GM12864 (cell line): ENCODE measurements at places on chromosomes 1 and 21.

- DNase-seq, result no peak
Observed at GRCh38 chr21:46250146-46250725, 21.7 kb upstream of the LSS start.

- no peak for DNase-seq
Observed at GRCh38 chr1:160579216-160579701, at the start of gene CD84. TSS of gene CD84 (minus strand) at chr1:160579496. CDS start at chr1:160579437, 59 bp downstream.

- no peak for DNase-seq
Observed at GRCh38 chr1:240306673-240307072, 215.0 kb downstream of the FMN2 start.

DNA sequence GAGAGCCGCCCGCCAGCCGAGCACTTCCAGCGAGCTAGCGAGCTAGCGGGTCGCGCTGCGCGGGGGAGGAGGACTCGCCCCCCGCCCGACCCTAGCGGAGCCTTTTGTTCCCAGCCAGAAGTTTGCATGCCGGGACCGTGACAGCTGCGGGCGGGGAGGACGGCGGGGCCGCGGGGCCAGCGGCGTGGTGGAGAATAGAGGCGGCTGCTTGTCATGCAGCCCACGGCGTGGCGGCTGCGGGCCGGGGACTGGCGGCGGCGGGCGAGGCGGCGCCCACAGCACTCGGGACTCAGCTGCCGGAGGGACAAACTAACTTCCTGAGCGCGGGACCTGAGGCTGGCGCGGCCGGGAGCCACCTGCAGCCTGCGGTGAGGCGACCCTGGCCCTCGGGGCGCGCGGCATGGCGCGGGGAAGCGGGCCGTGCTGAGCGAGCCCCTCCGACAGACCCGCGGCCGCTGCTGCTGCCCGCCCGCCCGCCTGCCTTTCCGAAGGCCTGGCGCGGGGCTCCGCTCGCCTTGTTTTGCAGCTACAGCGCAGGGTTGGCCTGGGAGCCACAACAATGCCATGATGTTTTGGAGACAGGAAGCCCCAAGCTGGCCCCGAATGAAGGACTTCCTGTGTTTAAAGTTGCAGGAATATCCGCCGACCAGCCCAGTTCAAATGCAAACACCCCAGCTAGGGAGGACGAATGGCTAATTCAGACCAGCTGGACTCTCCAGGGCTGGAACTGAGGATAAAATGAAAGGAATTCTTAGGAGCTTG lies 82.2 kb upstream of the BMP8A start:
- no peak for DNase-seq

DNA sequence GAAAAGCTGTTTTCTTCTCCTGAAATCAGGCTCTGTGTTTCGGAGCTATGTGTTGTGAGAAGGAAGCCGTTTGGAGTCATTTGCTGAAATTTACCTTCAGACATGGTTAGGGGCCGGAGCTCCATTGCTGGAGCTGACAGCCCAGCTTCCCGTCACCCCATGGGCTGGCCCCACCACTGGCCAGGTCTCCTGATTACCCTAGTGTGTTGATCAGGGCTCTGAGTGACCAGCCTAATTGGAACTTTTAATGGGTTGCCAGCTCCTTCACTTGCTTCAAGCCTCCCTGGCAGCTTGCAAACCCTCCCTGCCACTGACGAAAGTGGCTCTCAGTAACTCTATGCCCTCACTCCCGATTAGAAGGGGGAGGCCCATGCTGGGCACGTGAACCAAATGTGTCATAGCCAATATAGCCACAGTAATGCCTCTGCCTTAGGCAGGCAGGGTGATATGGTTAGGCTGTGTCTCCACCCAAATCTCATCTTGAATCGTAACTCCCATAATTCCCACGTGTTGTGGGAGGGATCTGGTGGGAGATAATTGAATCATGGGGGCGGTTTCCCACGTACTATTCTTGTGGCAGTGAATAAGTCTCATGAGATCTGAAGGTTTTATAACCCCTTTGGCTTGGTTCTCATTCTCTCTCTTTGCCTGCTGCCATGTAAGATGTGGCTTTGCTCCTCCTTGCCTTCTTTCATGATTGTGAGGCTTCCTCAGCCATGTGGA lies 224.1 kb downstream of the TRABD2B start:
- no peak for DNase-seq

DNA sequence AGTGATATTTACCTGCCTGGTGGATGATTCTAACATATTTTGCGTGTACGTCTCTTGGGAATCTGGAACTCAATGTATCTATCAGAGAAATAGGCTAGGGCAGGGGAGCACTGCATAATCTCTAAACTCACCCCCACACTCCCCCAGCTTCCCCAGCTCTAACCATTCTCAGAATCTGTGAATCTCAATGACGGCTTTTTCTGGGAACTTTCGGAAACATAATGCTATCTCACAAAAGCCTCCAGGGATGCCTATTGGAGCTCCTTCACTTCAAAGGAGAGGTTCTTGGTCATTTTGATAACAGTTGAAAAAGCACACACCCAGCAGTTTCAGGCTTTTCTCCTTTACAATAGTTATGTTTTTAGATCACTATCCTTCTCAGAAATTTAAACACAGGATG lies 113.8 kb upstream of the MAGI3 start:
- no peak for DNase-seq

DNA sequence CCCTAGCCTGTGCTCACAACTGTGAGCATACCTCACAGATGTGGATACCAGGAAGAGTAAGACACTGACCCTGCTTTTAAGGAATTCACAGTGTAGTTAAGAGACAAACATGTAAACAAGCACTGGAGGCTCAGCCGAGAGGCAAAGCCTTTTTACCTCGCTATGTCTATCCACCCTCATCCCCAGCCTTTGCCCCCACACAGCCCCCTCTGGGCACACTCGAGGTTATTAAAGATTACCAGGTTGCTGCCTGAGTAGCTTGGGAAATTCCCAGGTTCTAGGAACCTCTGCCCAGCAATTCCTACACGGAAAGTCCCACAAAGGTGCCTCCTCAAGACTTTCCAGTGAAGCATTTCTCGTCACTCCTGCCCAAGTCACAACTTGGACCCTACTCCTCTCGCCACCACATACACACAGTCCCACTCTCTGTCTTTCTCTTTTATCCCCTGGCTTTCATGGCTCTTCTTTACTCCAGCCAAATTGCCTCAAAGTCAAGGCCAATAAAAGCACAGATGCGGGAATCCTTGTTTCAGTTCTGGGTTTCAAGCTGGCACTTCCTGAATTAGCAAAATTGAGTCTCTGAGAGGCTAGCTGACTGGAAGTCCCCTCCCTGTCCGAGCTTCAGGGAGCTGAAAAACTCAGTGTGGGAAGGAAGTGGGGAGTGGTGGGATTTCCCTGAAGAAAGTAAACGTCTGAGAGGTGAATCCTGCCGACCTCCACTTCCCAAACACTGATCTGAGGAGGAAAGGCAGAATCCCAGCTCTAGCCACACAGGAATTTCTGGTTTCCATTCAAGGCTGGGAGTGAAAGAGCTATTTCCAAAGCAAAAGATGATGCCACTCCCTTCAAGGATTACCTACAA lies 7.6 kb downstream of the DENND2D start:
- no peak for DNase-seq

DNA sequence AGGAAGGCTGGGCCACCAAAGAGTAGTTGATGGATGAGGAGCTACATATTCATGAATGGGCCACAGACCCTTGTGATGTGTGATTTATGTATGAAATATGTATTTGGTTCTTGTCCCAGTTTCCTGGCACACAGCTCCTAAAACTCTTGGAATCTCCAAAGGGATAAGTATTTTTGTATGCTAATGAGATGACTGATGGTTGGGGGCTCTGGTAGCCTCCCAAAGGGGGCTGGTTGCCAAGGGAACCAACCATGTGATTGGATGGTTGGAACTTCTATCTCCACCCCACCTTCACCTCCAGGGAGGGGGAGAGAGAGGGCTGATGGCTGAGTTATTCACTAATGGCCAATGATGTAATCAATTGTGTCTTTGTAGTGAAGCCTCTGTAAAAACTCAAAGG lies 77.1 kb downstream of the ZNF281 start:
- no peak for DNase-seq

DNA sequence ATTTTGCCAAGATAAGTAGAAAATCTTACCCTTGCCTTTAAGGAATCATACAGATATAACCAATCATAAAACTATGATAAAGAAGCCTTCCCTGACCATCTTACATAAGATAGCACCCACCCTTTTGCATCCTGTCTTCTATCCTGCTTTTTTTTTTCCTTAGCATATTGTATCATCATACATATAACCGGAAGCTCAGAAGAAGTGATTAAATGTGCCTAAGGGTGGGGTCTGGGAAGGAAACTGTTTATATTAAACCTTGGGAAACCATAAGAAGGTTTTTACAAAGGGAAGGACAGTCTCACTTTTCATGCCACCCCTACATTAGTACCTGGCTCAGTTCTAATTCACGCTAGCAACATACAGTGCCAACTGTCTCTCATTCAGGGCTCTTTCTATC lies 66.8 kb downstream of the LUZP1 start:
- no peak for DNase-seq

DNA sequence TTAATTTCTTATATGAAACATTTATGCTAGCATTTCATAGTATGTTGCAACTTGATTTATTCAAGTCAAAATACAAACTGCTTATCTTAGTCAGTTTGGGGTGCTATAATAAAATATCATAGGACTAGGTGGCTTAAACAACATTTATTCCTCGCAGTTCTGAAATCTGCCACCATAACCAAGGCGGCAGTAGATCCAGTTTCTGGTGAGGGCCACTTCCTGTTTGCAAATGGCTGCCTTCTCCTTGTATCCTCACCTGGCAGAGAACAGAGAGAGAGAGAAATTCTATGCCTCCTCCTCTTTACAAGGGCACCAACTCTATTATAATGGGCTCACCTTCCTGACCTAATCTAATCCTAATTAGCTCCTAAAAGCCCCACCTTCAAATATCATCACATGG lies 76.1 kb upstream of the RGS2 start:
- DNase-seq, result no peak

DNA sequence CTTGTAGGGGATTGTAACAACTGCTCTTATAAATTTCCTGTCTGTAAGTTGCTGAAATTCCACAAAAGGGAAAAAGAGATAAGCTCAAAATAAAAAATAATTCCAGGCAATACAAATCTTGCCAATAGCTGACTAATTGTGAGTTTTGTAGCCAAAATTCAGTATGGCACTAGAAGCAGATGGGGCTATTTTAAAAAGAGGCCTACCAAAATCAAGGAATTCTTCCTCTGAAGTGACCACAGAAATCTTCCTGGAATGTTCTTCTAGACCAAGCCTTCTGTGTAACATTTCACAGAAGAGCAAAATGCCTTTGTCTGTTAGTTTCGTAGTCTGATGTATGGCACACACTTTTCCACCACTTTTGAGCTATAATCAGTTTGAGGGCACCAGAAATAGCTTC lies 127.6 kb downstream of the CYYR1 start:
- no peak for DNase-seq

GRCh38 chr1:43611950-43612349 lies 38.0 kb upstream of the KDM4A start:
- no peak for DNase-seq

GRCh38 chr1:235077163-235077540 lies 51.5 kb downstream of the TOMM20 start:
- DNase-seq, result no peak

GRCh38 chr1:145996433-145997015 lies at the start of gene TXNIP:
TSS of gene TXNIP (minus strand) at chr1:145996579. CDS start at chr1:145996266, 313 bp downstream.
- DNase-seq, result peak; percentile 83

DNA sequence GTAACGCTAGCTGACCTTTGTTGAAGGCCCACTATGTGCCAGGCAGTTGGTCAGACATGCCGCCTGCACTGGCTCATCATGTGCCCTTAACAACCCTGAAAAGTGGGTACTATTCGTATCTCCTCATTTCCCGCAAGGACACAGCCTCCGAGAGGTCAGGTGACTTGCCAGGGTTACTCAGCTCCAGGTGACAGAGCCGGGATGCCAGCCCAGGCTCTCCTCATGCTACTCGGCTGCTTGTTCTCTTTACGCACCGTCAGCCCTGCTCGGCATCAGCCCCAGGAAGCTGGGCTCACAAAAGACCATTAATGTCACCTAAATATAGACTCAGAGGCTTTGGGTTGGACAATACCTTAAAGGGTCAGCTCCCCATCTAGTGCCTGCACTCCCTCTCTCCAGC lies 29.0 kb downstream of the GRHL3 start:
- no peak for DNase-seq

- no peak for DNase-seq
Observed at GRCh38 chr1:118990513-118991152, 2.5 kb upstream of the TBX15 start.

- DNase-seq, result no peak
Observed at GRCh38 chr1:176932114-176933104, 232.1 kb downstream of the ASTN1 start.

- no peak for DNase-seq
Observed at GRCh38 chr1:2027961-2028583, 8.9 kb downstream of the GABRD start.

- no peak for DNase-seq
Observed at GRCh38 chr1:204735042-204735441, 49.5 kb upstream of the LRRN2 start.

GRCh38 chr21:40675017-40675416 lies 171.9 kb downstream of the DSCAM start:
- DNase-seq, result no peak

- DNase-seq, result no peak
Observed at GRCh38 chr1:204524986-204525385, 8.8 kb downstream of the MDM4 start.

DNA sequence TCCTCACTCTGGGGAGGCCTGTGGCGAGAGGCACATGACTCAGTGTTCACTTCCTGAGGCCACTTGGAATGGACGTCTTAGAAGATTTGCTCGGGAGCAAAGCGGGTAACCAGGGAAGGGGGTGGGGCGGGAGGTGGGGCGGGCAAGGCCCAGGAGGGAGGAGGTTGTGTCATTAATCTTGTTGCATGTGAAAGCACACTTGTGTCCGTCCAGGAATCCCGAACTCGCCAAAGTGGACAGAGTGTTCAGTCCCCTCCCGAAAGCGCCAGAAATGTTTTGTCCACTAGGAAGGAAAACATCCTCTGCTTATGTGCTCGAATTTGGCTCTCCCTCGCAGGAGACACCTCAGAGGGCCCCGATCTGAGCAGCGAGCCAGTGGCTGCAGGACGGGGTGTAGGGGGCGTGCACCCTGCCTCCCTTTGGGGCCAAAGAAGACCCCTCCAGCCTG lies 84.2 kb downstream of the SPSB1 start:
- no peak for DNase-seq

DNA sequence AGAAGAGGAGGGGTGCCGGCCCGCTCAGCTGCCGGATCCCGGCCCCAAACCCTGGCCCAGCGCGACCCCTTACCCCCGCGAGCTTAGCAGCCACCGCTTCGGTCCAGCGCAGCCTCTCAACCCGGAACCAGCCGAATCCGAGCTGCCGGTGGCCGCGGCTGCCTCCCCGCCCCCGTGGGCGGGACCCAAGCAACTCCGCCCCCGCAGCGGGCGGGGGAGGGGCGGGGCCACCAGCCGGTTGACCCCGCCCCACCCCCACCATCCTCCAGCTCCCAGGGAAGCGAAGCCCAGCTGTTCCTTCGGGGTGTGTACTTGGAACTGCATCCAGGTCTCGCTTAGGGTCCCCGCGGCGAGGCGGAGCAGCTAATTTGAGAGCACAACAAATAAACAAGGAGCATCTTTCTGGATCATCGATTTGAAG lies at the start of gene TRIM62:
Gene TRIM62, minus strand, starts transcription at position 123 of the 421 bp plus-strand sequence. CDS start 611 bp downstream, outside the sequence.
- DNase-seq, result peak; percentile 21

GRCh38 chr1:7060745-7061144 lies 275.5 kb downstream of the CAMTA1 start:
- DNase-seq, result no peak

GRCh38 chr1:235295902-235296350 lies 32.1 kb downstream of the ARID4B start:
- no peak for DNase-seq

- DNase-seq, result no peak
Observed at GRCh38 chr1:67571901-67572593, 113.0 kb upstream of the GADD45A start.
